Activated CD4-positive, alpha-beta T cell treated with anti-CD3 and anti-CD28 coated beads for 4 hours (primary cell): ENCODE measurements at places on chromosomes 5 and 9.

- no peak for DNase-seq
Observed at GRCh38 chr9:37534412-37534811, 41.8 kb downstream of the FBXO10 start.

GRCh38 chr9:130956636-130957450, 17.8 kb upstream of the FIBCD1 start:
- no peak for DNase-seq

DNA sequence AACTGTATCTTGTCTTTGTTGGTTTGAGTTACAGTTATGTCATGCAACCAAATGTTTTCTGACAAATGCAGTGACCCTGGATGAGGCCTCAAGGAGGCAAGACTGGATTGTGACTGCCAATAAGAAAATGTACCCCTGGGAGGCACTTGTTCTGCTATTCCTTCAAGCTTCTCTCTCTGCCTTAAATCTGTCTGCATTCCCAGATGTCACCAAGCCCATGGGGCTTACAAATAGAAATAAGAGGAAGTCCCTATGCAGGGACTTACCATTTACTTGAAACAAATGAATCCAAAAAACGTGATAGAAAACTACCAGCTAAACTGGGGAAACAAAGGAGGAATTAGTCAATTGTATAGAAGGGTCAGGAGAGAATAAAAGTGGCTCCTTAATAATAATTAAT, 8.2 kb upstream of the PARP8 start:
- DNase-seq, result no peak

DNA sequence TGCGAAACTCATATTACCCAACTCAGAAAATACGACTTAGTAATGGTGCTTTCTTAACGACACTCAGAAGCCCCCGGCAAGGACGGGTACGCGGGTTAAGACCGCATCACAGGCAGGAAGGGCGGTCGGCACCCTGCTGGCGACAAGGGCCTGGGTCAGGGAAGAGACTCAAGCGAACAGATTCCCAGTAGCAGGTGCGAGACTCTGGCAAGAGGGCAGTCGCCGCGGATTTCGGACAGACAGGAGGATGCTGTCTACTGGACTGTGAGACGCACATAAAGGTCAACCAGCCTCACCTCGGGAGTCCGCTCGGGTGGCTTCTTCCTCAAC, 398 bp downstream of the RAPGEF6 start:
- DNase-seq, result no peak

- no peak for DNase-seq
Observed at GRCh38 chr5:136001466-136001981, 27.3 kb upstream of the TGFBI start.

DNA sequence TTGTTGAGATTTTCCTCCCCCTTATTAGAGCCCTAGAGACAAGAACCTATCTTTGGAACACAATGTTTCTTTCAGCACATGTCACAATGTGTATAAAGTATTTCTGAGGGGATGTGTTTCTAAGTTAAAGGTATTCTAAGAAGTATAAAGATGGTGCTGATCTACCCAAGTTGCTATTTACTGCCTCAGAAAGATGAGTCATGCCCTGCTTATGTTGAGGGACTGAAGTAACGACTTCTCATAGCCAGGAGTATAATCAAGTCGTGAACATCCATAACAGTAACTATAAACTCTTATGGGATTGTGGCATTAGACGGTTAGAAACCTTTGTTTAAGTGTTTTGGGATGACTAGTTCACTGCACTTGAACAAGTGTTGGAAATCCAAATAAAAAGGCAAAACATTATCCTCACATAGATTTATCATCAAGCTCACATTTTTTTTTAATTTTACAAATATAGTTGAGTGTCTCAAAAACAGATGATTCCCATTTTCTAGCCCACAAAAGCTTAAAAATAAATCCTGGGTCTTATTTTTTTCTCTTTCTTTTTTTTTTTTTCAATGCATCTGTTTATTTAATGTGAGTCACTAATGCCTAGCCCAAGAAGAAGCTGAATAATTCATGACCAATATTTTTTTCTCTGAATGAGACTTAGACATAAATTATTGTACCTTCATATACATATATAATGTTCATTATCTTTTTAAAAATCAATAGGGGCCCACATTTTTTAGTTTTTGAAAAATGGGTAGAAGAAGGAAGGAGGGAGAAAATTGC, 12.2 kb upstream of the TMEM252 start:
- DNase-seq, result no peak

GRCh38 chr9:93133681-93134014, 403 bp downstream of the NINJ1 start:
- DNase-seq, result peak; percentile 39

DNA sequence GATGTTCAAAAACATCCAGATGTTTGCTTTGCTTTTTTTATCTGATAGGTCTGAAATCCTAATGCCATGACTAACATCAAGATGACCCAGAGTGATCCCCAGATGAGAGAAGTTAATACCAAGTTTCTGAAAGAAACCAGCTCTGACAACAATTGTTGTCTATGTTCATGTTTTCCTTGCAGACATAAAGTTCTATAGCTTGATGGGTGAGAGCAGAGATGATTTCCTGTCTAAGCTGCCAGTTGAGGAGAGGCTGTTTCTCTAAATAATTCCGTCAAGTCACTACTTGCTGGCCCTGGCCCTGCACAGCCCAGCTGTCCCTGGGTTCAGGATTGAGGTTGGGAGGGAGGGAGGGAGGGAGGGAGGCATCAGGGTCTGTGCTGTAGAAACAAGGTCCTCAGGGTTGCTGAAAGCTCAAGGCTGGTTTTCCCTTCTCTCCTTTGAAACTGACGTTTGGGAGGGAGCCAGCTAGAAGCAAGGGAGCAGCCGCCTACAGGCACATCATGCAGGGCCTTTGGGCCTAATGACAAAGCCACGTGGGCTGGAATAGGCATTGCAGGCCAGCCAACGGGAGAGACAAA, 3.9 kb downstream of the SPARC start:
- no peak for DNase-seq

GRCh38 chr5:100861148-100861547, 41.9 kb downstream of the ST8SIA4 start:
- DNase-seq, result no peak

- no peak for DNase-seq
Observed at GRCh38 chr9:108439947-108440346, 415.8 kb downstream of the ACTL7B start.

DNA sequence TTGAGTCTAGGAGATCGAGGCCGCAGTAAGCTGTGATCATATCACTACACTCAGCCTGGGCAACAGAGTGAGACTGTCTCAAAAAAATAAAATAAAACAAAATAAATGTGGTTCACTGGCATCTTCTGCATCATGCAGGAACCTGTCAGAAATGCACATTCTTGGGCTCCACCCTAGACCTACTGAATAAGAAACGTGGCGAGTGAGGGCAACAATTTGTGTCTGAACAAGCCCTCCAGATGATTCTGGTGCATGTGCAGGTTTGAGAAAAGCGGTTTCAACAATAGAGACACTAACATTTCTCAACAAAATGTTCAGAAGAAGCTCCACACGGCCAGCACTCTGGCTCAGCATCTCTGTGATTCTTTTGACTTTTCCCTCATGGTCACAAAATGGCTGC, 42.8 kb upstream of the CPEB4 start:
- no peak for DNase-seq

GRCh38 chr9:18580151-18580550, 106.2 kb downstream of the ADAMTSL1 start:
- no peak for DNase-seq

DNA sequence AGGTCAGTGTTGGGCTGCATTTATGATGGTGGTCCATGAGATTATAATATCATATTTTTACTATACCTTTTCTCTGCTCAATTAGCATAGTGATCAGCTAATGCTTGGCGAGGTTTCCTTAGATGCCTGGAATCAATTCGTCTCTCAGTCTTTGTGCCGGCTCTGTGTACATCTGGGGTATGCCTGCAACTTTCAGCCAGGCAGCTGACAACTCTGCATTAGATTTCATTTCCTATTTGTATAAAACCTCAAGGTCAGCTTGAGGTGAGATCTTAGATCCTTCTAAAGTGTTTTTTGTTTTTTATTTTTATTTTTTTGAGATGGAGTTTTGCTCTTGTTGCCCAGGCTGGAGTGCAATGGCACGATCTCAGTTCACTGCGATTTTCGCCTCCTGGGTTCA, 86.8 kb downstream of the MELK start:
- no peak for DNase-seq

DNA sequence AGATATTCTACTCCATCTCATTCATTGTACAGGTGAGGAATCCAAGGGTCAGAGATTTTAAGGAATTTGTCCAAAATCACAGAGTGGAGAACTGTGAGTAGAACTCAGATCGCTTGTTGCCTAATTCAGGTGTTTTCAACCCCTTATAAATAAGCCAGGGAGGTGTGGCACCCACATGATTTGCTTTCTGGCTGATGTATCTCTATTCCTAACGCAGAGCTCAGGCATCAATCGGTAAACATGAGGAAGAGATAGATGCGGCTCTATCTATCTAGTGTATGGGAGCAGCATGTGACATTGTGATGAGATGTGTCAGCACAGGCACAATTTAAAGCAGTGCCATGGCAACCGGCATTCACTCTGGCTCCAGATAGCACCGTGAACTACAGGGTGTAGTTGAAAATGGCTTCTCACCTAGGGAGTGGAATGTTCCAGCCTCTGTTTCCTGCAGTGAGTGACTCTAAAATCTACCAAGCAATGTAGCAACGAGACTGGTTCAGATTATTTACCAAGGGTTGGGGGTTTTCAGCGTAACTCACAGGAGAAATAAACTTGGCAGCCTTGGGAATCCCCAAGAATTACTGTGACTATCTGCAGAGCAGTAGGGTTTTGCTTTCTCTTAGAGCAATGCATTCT, 53.4 kb upstream of the SUB1 start:
- peak; percentile 53 for DNase-seq

DNA sequence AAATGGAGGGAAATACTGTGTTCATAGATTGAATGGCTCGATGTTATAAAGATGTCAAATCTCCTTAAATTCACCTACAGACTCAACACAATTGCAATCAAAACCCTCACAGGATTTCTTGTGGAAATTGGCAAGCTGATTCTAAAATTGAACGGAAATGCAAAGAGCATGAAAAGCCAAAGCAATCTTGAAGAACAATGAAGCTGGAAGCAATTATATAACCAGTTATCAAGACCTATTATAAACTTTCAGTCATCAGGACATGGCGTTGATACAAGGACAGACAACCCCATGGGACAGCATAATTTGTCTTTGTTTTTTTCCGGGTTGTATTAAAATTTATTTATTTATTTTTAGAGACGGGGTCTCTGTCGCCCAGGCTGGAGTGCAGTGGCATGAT, 53.5 kb upstream of the OTULINL start:
- no peak for DNase-seq

- DNase-seq, result no peak
Observed at GRCh38 chr5:12947379-12947778, 997.1 kb downstream of the DNAH5 start.

- no peak for DNase-seq
Observed at GRCh38 chr5:39448506-39449128, 23.8 kb upstream of the DAB2 start.

DNA sequence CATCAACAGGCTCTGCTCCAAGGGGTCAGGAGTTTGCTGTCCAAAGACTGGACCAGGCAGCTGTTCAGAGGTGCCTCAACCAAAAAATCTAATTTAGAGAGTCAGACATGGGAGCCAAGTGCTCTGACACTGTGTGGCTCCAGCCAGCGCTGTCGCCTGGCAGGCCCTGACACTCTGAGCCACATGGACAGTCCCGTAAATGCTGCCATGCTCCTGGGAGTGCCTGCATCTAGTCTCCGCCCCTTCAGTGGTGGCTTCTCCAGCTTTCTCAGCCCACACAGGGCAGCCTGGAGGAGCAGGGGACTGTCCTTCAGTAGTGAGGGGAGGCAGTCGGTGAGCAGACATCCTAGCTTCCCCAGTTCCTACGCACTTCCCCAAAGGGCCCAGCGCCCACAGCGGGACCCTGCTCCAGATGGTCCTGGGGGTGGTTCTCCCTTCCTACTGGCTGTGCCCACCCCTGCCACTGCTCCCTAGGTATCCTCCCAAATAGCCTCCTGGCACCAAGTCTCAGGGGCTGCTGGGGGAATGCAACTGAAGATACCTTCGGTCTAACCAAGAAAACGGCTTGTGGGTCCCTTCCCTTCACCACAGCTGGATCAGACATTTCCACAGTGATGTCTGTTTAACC, 72.3 kb downstream of the SHC3 start:
- DNase-seq, result no peak

- DNase-seq, result no peak
Observed at GRCh38 chr9:104808035-104808614, 44.2 kb downstream of the NIPSNAP3B start.

DNA sequence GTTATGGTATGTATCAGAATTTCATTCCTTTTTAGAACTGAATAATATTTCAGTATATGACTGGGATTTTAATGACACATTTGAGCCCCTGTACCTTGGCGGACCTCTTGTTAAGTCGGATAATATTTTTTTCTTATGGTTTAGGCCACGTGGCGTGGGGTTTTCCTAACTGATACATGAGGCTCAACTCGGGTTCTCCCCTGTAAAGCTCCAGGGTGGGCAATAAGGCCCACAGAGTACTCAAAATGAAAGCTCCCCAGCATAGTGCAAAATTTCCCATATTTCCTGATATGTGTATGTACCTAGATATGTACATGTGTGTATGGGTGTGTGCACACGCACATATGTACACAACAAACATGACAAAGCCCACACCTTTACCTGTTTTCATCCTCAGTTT, 24.5 kb downstream of the TICAM2 start:
- DNase-seq, result no peak

DNA sequence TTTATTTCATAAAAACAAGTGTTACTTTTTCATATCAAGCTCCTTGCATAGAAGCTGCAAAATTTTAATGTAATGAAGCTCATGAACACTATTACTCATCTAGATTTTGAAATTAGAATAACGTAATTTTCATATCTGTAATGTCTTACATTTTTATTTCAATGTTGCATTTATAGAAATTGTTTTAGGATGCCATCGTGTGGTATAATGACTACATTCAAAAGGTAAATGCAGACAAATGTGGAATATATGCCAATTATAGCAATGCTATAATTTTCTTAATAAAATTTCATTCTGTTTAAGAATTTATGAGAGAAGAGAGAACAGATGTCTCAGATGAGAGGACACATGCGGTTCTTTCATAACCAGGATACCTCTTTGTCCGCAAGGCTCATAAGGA, 230.2 kb downstream of the TMEM232 start:
- DNase-seq, result no peak

GRCh38 chr5:115381911-115382662, 85.6 kb upstream of the CCDC112 start:
- DNase-seq, result no peak

GRCh38 chr5:43854697-43855292, 251.8 kb downstream of the NNT start:
- no peak for DNase-seq

DNA sequence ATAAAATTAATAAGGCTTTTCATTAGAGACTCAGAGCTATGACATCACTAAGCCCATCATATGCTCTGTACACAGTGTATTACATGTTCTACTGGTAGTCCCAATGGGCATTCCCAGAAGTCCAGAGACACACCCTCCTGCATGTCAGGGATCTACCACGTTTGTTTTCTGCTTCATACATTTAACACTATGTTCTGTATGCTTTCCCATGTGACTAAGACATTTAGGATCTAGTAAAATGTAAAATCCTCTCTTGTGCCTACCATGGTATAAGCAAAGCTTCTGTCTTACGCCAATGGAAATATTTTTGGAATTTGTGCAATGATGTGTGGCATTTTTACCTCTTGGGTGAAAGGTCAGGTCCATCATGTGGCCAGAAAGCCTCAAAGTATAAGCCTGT, 192.4 kb downstream of the ADAMTSL1 start:
- DNase-seq, result no peak
